DND-41 (cell line): ENCODE measurements at places on chromosomes 6 and 20.

DNA sequence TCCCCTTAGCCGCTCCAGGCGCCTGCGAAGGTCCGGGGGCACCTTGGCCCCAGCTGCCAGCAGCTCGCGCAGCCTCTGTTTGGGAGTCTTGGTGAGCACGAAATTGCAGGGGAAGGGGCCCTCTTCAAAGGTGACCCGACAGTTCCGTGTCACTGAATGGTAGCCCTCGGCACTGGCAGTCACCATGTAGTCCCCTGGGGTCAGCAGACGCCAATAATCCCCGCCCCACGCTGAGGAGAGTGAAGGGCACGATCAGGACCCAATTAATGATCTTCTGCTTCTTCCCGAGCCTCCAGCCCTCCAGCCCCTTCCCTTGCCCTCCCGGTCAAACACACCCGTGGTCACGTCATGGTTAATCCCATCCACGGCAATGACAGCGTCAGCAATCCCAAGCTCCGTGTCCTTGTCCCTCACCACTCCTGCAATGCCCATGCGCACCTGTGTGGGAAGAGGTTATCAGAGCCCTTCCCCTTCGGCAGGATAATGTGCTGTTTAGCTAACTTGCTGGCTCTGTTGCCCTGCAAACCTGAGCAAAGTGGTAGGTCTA is 6.2 kb downstream of the CPXM1 start:
- DNase-seq = no peak

GRCh38 chr6:94501516-94501915 is 1075.8 kb upstream of the MANEA start:
- DNase-seq = no peak

DNA sequence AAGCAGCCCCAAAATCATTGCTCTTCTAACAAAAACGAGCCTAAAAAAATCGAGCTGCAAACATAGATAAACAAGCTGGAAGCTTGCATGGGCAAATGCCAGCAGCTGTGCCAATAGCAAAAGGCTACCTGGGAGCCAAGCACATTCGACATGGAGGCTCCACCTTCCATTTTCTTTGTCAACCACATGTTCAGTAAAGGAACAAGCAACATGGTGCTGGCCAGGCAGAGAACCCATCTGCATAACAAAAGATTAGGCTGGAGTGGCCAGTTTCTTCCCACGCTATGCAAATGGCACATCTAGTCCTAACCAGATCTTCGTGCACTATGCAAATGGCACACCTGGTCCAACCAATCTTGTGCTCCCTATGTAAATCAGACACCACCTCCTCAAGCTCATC is 110.5 kb downstream of the KIF16B start:
- DNase-seq = no peak

DNA sequence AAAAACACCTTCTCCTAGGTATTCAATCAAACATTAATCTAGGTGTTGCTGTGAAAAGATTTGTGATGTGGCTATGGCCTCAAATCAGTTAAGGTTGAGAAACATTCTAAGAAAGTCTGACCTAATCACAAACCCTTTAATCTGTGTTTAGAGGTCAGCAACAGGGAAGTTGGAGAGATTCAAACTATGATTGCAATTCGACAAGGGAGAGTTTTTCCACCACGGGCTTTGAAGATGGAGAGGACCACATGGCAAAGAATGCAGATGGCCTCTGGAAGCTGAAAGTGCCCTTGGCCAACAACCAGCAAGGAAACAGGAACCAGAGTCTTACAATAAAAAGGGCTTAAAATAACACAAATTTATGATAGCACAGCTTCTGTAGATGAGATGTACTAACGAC is 29.6 kb upstream of the LGSN start:
- DNase-seq = no peak

DNA sequence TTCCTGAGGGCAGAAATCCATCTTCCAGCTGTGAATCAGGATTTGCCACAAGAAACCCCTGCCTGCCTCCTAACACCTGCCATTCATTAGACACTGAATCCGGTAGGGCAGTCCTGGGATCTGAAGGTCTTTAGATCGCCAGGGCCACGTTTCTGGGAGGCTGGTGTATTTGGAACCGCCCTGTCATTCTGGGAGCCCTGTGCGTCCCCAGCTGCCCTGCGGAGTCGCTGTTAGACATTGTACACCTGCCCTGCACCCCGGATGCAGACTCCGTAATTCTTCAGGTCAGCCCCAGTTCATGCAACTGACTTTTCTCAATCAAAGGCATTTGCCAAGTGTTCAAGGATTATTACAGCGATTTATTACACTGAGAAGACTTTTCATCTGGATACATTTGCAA is 193.2 kb downstream of the TBC1D7 start:
- DNase-seq = no peak

GRCh38 chr6:109008054-109008453 is 86.6 kb downstream of the SESN1 start:
- DNase-seq = no peak

- no peak for DNase-seq
These were observed 59.5 kb downstream of the SRC start for GRCh38 chr20:37405351-37405897.

DNA sequence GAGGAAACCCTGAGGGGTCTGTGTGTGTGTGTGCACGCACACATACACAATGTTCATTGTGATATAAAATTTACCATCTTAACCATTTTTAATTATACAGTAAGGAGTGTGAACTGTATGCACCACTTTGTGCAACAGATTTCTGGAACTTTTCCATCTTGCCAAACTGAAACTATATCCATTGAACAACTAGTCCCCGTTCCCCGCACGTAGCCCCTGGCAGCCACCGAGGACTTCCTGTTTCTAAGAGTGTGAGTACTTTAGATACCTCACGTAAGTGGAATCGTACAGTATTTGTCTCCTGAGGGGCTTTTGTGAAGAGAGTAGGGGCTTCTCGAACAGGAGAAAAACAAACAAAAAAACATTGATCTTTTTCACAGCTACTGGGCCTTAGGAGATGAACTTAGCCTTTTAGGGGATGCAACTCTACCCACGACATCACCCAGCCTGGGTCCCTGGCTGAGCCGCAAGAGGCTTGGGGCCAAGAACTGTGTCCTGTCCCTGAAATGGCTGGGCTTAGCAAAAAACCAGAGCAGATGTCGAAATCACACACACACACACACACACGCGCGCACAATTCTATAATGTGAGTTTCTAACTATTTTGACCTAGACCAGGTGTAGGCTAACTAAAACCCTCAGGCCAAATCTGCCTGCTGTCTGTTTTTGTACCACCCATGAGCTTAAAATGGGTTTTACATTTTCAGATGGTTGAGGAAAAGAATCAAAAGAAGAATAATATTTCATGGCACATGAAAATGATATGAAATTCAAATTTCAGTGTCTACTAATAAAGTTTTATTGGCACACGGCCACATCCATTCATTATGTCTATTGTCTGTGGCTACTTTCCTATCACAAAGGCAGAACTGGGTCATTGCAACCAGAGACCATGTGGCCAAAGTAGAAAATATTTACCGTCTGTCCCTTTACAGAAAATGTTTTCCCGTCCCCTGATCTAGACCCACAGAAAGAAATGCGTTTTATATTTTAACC is 144.2 kb downstream of the EYA2 start:
- DNase-seq = no peak

DNA sequence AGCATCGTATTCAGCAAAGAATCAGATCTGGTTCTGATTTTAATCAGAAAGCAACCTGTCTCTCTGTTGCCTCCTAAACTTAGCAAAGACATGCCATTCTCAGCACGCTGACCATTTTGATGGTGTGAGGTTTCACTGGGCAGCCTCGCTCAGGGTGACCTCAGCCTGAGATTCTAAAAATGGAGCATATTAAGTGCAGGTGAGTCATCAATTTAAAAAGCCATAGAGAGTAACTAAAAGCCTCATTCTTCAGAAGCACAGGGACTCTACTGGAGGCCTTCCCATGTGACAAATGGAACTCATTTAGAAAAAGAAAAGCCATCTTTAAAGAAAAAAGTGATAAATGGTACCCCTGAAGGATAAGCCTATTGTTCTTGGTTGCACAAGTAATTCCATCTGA is 91.3 kb downstream of the FILIP1 start:
- DNase-seq = no peak

- no peak for DNase-seq
These were observed 8.6 kb downstream of the OR10C1 start for GRCh38 chr6:29447670-29448069.

- no peak for DNase-seq
These were observed 140.7 kb downstream of the PLCB1 start for GRCh38 chr20:8272766-8273165.

GRCh38 chr20:34736106-34736735 is 32.1 kb downstream of the TP53INP2 start:
- no peak for DNase-seq

- DNase-seq = no peak
These were observed 101.6 kb downstream of the HIVEP2 start for GRCh38 chr6:142843361-142843760.
